ENCODE measurements at places on chromosomes 5 and 9. TPM values are rescaled to one million over a fixed set of nuclear protein-coding genes. Genes with fewer than 3 reads are reported as not detected.

GRCh38 chr9:37464426-37465248 is 613 bp downstream of the ZBTB5 start:
- DNase-seq: peak; percentile 69

DNA sequence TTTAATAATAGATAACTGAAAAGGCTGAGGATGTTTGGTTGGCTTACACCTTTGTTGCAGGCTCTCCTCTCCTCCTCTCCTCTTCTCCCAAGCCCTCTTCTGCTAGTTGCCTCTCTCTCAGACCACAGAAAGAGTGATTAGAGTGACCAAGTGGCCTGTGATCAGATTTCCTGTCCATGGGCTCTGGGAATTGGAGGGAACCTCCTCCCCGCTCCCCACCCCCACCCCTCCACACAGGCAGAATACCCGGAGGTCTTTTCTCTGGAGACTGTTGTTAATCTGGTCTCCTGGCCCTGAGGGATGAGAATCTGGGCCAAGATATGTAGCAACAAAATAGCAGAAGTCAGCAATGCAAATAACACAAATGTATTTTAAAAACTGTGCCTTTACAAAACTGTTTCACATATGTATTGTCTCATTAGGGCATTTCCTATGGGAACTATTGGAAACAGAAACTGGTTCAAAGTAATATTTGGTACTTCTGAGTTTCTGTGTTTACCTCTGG is 361.3 kb downstream of the NR2F1-AS1 start:
- peak; percentile 17 for DNase-seq

- peak; percentile 76 for DNase-seq
Observed at GRCh38 chr5:81151546-81151945, 81.6 kb upstream of the CKMT2 start.

- no peak for DNase-seq
Observed at GRCh38 chr5:10106806-10107205, 142.9 kb downstream of the ATPSCKMT start.

GRCh38 chr9:22158927-22159346 is 149.8 kb upstream of the CDKN2B start:
- DNase-seq: peak; percentile 86

DNA sequence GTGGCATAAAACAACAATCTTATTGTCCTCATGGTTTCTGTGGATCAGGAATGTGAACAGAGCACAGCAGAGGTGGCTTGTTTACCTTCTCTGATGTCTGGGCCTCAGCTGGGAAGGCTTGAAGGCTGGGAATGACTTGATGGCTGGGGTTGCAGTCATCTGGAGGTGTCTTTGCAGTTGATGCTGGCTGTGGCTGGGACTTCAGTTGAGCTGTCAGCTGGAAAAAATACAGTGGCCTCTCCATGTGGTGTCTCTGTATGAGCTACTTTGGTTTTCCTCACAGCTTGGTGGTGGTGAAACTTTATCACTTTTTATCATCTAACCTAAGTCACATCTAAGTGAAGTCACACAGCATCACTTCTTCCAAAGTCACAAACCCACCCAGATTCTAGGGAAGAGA is 24.7 kb upstream of the STX17 start:
- no peak for DNase-seq

- DNase-seq: no peak
Observed at GRCh38 chr9:109716631-109717030, 63.4 kb upstream of the PALM2AKAP2 start.

DNA sequence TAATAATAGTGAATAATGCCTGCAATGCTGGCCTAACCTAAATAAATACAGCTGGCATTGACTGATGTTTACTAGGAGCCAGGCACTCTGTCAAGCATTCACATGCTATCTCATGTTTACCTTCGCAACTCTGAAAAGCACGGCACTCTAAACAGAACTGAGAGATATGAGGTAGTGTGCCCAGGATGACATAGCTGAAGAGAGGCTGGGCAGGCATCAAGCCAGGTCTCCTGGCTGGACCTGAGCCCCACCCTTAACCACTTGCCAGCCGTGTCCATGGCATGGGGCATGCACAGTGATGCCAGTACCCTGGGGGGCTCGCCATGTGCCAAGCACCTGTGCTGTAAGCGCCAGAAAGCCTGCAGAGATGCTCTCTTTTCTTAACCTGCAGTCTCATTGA is 119.4 kb upstream of the MVB12B start:
- no peak for DNase-seq

GRCh38 chr9:120619751-120620655 is 40.0 kb upstream of the CDK5RAP2 start:
- DNase-seq: peak; percentile 82

- peak; percentile 82 for DNase-seq
Observed at GRCh38 chr5:73093943-73094342, 26.4 kb upstream of the TMEM171 start.

GRCh38 chr5:177123789-177124485 is 9.6 kb upstream of the NSD1 start:
- no peak for DNase-seq

GRCh38 chr5:122014236-122014935 is 52.6 kb downstream of the SRFBP1 start:
- DNase-seq: no peak

DNA sequence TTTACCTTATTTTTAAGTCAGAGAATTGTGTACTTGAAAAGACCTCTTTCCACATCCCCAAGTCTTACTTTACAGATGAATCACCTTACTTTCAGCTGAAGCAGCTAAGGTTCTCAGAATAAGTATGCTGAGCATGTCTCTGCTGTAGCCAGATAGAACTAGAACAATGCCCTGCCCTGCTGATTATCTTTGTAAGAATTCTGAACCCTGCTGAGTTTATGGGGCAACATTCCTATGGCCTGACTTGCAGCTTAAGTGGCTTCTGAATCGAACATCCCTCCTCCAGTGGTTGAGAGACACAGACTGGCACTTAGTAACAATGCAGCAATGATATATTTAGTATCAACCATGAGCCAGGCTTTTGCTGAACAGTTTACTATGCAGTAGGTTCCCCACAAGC is 592.0 kb upstream of the WWC1 start:
- DNase-seq: peak; percentile 91

- DNase-seq: peak; percentile 67
Observed at GRCh38 chr9:88949425-88949824, 41.8 kb upstream of the S1PR3 start.

DNA sequence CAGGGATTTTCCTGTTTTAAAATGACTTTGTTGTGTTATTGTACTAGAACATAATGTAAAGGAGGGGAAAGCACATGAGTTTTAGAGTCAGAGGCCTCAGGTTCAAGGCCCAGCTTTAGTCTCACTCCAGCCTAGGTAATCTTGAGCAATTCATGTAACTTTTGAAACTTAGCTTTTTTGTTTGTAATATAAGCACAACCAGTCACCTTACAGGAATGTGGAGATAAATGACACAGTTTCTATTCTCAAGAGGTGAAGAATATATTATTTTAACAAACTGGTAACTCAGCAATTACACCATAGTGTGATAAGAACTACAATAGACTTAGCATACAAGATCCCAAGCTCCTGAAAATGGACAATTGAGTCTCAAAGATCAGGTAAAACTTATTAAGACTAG is 51.2 kb downstream of the ADAMTS19 start:
- DNase-seq: no peak

DNA sequence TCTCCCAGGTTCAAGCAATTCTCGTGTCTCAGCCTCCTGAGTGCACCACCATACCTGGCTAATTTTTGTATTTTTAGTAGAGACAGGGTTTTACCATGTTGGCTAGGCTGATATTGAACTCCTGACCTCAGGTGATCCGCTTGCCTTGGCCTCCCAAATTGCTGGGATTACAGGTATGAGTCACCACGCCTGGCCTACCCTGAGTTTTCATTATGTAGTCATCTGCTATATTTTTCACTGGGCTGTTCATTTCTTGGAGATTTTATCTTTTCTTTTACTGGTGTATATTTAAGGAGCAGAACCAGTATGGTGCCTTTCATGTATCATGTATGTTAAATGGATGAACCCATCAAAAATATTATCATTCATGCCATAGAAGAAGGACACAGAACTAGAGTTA is 377.0 kb upstream of the ACTBL2 start:
- no peak for DNase-seq

DNA sequence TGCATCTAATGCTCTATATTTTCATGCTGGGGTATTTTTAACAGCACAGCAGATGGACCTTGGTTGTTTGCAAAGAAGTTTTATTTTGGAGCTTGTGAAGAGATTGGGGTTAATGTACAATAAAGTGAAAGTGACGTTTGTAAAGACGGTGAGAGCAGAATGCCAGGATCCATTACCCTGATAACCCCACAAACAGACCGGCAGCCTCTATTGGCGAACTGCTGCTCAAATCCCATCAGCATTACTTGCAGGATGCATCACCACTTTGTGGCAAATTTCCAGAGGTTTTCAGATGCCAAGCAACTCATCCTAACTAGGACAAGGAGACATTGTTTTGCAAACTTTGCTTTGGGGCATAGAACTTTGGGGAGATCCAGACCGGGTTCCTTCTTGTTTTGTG is 383.3 kb upstream of the ZNF462 start:
- peak; percentile 20 for DNase-seq

DNA sequence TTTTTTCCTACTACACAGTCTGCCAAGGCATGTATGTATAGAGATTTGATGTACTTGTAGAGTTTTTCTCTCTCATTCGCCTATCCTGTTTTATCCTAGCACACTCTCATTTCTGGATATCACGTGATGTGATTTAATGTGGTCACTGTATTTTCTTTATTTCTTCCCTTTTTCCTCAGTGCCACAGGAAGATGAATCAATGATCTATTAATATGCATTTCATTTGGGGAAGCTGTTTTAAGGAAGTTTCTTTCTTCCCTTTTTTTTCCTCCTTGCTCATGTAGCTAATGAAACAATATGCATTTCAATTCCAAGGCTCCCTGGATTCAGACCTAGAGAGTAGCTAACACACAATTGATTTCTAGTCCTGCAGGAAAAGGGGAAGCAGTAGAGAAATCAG is 506.3 kb upstream of the WWC1 start:
- DNase-seq: no peak

DNA sequence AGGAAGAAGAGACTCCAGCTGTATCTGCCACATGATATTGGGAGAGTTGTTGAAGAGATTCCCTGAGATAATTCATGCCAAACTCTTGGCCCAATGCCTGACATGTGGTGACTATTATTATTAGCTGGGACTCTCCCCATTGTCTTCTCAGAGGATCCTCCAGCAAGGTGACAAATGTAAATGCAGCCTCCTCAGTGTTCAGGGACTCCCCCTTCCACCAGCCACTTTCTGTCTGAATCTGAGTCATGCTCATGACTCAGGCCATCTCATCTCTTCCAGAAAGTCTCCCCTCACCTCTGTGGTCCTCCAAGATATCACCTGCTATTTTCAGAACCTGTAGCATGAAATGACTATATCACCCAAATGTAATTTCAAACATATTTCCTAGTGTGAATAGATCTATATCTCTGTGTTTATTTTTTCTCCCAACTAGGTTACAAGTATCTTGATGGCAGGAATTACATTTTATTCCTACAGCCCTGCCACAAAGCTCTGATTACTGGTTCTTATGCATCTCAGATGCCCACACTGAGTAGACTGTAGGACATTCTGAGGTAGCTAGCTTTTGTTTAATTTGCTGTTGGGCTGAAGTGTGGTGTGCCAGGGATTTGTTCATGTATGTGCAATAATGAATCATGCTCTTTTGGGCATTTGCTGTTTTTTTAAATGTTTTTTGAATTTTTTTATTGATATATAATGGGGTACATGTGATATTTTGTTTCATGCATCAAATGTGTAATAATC is 126.6 kb upstream of the IL12B start:
- peak; percentile 69 for DNase-seq

GRCh38 chr5:112732131-112732530 is 5.6 kb upstream of the APC start:
- DNase-seq: no peak

The FOXD4L5 gene
- polyA plus RNA-seq: not detected

The SLC25A2 gene
- polyA plus RNA-seq: not detected

The BSPRY gene
- polyA plus RNA-seq: not detected

The ZNG1A gene
- 32.3 TPM for polyA plus RNA-seq

The FCN1 gene
- not detected for polyA plus RNA-seq

The SLC6A18 gene
- polyA plus RNA-seq: not detected

The RASGRF2 gene
- polyA plus RNA-seq: 3.5 TPM

The ANXA1 gene
- polyA plus RNA-seq: 817 TPM

The DMRTA1 gene
- polyA plus RNA-seq: 0.06 TPM

The EIF4EBP3 gene
- polyA plus RNA-seq: 3.1 TPM

Data from fibroblast of lung (primary cell).